Stimulated activated CD8-positive, alpha-beta memory T cell treated with anti-CD3 and anti-CD28 coated beads, Interleukin-4, amount 100 ng/mL, for 4 hours (primary cell): ENCODE measurements at places on chromosomes 16 and 17.

DNA sequence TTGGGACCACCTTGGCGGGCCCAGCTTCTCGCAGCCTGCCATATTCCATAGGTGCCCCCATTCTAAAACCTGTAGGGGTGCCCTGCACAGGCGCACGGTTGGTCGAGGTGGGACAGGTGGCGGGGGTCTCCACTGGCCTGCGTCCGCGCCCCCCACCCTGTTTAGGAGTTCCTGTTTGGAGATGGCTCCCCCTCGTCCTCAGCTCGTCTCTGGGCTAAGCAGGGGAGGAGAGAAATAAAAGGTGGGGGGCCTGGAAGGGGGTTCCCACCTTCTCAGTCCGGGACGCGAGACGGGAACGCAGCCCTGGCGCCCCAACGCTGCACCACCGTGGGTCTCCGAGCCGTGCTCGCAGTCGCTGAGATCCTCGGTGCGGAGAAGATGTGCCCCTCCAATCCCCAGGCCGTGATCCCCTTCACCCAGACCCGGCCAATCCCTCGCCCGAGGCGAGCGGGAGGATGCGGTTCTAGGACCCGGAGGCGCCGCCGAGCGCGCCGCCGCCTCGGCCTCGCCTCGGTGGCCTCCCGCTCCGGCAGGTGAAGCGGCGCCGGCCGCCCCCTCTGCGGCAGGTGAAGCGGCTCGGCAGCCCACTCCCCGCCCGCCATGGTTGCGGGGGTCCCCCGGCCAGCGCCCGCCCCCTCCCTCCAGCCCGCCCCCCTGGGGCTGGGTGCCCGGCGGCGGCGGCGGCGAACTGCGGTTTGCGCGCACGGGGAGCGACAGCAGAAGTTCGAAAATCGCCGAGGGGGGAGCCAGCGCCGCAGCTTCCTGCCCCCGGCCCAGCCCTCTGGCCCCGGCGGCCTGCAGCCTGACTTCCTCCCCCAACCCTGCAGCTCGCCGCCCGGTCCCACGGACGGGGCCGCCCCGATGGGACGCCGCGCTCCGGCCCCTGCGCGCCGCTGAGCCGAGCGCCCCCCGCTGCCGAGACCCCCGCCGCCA lies at the start of gene FMNL1:
Gene FMNL1 (plus strand): TSS at position 805 of the 933 bp plus-strand sequence. CDS start 240 bp downstream, outside the sequence.
- no peak for DNase-seq

DNA sequence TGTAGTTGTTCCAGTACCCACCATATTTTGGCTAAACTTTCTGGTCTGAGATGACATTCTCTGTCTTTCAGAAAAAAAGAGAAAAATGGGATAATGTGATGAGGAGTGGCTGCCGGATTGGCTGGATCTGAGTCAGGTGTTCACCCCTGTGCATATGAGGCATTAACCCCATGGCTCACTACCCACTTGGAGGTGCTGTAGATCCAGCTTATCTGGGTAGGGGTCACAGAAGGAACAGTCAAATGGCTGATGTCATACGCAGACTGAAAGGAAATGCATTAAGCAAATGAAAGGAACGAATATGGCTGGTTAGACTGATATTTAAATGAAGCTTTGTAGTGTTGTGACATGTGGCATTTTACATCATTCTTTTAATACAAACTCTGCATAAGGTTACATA lies 17.3 kb downstream of the MAP2K6 start:
- no peak for DNase-seq

GRCh38 chr16:23016368-23016767 lies 132.9 kb downstream of the USP31 start:
- no peak for DNase-seq

DNA sequence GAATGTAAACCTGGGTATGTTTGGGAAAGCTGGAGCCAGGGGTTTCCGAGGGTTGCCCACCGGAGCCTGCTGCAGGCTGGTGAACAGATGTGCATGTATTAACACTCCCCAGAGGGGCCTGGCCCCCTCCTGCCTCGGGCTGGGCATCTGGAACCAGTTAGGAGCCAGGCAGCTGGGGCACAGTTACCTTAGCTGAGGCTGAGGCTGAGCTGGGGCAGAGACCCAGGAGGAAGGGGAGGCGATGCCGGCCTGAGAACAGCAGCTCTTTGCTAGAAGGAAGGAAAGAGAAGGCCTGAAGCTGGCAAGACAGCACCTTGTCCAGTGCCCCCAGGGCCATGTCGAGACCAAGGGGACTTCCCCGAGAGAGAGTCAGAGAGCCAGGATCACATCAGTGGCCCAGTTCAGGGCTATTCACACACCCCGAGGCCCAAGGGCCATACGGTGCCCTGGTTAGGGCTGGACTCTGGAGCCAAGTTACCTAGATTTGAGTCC lies 65.8 kb downstream of the RMI2 start:
- no peak for DNase-seq

DNA sequence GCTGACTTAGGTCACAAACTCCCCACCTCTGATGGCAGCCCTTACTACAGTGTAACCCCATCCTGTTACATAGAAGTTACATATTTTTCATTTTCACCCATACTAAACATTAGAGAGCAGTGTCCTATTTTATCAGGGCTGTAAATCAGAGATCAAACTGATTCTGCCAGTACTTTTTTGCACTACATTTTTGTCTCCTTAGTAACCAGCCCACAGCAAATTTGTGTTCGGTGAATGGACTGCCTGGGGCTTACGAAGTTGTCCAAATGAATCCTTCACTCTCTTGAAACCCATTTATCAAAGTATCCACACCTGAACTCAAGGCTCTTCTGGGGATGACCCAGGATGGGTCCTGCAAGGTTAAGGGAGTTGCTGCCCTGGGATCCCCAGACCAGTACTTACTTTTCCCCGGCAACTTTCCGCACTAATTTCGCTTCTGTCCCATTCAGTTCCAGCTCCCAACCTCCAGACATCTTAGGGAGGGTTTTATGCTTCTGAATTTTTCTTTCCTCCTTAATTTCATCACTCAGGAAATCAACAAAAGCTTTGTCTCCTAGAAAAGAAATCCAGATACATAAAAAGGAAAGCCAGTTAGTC lies 1.1 kb downstream of the C1QBP start:
- DNase-seq, result no peak

DNA sequence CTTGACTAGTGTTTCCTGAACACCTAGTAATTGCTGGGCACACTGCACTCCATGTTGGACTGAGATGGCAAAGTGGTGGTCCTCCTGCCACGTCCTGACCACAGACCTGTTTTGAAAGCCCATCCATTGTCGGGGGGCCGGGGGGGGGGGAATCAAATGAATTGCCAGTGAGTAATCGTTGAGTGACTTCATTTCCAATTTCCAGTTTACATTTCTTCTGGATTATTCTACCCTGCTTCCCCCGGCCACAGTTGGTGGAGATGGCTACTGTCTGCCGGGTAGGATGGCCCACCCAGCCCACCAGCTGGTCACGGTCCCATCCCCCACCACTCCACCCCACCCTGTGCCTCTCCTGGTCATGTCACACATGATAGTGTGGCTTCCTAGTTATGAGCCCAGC lies 18.2 kb downstream of the RAI1 start:
- no peak for DNase-seq

GRCh38 chr16:69928856-69929400 lies 22.2 kb upstream of the CLEC18A start:
- DNase-seq, result no peak

DNA sequence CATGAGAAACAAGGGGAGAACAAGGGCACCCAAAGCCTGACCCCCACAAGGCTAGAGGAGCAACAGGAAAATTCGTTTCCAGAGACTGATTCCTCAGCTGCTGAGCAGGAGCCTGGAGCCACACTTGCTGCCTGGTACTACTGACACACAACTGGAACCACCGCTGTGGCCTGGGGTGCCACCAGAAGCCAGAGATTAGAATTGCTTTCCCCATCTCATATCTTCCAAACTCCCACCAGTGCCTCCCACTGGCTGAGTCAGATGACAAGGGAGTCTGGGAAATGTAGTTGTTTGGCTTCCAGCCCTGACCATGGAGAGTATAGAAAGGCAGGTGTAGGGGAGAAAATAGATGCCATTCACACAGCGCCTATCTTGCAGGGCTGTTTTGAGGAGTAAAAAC lies 4.1 kb upstream of the TMEM11 start:
- no peak for DNase-seq

- DNase-seq, result no peak
These were observed 5.1 kb downstream of the UBN1 start for GRCh38 chr16:4852221-4852872.

- peak; percentile 70 for DNase-seq
These were observed 4.0 kb downstream of the CMTM3 start for GRCh38 chr16:66608241-66609138.

- DNase-seq, result no peak
These were observed 43.4 kb downstream of the TAOK1 start for GRCh38 chr17:29433541-29433940.

DNA sequence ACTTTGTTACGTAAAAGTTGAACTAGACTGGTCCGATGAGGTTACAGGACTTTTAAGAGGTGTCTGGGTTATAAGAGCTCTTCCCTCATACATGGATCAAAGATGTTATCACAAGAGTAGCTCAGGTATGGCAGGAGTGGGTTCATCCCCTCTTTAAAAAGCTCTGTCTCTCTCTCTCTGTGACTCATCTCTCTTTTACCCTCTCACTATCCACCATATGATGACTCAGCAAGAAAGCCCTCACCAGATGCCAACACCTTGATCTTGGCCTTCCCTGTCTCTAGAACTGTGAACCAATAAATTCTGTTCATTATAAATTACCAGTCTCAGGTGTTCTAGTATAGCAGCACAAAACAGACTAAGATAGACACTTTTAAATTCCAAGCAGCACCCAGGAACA lies 1.9 kb upstream of the CLEC19A start:
- DNase-seq, result no peak

DNA sequence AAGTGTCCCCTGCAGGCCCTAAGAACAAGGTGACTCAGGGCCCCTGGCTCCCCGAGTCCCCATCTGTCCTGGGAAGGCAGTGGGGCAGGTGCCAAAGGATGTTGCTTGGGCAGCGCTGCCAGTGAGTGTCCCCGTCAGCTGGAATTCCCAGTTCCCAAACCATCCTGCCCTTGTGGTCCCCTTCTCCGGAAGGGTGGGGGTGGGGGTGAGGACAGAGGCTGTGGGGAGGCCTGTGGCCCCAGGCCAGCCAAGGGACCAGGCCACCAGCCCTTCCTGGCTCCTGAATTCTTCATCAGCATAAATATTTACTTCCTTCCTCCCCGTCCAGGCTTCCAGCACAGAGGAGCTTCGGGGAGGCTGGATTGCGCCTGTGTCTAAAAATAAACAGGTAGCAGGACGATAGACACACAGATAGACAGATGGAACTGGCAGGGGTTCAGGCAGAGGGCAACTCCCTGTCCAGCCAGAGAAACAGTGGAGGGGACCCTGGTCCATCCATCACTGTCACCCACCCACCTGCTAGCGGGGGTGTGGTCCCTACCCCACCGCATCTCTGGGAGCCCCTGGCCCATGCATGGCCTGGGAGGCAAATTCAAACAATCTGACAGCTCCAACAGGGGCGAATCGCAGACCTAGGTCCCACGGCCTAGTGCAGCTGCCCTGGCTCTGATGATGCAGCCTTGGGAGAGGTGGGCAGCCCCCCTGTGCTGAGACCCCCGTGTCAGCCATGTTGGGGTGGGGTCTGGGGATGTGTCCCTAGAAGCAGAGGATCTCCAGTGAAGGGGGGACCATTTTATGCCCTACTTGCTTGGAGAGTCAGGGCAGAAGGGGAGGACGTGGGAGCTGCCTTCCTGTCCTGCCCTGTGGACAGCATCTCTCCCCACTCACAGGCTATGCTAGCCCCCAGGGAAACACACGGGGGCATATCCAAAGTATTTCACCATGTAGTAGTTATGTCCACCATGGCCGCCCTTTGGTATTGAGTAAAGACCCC lies 13.2 kb downstream of the GLIS2 start:
- DNase-seq, result no peak

GRCh38 chr17:67266496-67266895 lies 21.5 kb upstream of the HELZ start:
- no peak for DNase-seq

DNA sequence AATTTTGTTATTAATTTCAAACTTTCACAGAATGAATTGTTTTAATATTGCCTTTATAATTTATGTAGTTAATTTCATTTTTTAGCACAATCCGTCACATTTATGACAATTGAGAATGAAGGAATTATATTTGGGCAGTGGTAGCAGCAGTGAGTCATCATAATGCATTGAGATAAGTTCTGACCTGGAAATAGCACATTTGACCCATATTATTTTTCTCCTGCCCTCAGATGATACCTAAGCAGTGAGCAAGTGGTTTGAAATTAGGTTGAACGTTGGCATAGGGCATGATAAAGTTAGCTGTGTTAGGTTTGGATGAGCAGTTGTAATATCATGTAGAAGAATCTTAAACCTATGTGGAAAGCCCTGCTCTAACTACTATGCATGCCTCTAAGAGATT lies 1431.3 kb upstream of the CDH8 start:
- no peak for DNase-seq

DNA sequence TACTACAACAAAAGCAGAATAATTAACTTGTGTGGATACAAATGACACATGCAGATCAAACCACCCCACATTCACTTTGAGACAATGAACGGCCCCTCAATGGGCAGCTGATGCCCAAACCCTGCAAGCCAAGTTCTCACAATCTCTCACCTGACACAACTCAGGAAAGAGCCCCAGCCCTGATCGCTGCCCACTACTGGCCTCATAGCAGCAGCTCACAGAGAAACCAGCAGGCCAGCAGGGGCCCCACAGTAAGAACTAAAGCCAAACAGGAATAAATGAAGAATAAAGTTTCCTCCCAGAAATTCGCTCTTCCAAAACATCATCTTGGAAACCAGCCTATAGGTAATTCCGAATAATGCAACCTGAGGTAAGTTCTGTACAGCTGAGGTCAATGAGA lies 7.7 kb downstream of the AKTIP start:
- DNase-seq, result no peak

DNA sequence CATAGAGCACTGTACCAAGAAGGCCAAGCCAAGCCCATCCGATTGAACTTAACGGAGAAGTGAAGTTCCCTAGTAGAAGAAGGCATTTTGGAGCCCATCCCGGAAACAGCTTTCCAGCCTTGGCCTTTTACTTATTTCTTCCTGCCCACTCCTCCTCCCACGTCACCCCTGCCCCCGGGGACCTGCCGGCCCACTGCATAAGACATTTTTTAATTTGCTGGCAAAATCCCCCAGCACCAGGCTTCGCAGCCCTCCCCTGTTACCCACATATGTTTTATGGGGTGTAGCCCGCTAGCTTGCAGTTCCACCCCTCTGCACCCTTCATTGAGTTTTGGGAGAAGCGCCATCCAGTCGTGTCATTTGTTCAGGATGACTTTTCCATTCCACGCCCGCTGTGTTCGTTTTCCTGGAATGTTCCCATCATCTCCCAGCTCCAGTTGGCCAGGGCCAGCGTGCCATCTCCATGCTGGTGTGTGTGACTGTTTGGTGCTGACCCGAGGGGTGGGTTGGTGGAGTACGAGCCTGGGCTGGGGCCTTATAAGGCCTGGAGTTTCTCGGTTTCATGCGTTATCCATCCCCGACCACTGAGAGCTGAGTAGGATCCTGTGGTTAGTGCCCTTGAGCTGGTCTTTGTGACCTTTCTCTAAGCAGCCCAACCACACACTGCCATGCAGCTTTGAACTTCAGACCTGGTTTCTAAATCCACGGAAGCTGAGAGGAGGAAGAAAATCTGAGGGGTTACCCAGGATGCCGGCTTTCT lies 20.0 kb upstream of the TBX2 start:
- DNase-seq, result no peak

- no peak for DNase-seq
These were observed 24.0 kb downstream of the METRNL start for GRCh38 chr17:83103200-83103942.

GRCh38 chr16:71584543-71585317 lies 7.8 kb upstream of the TAT start:
- DNase-seq, result no peak

- DNase-seq, result peak; percentile 41
These were observed 1.9 kb downstream of the MNT start for GRCh38 chr17:2398655-2399571.

- DNase-seq, result no peak
These were observed 19.3 kb upstream of the RAI1 start for GRCh38 chr17:17661834-17662385.

GRCh38 chr17:76886395-76886794 lies 18.2 kb downstream of the MGAT5B start:
- no peak for DNase-seq
